Caco-2 (cell line): ENCODE measurements at places on chromosomes 1 and 21. TPM values are rescaled to one million over a fixed set of nuclear protein-coding genes. Genes with fewer than 3 reads are reported as not detected.

The CLCA1 gene
- not detected in 2 replicates for total RNA-seq

DNA sequence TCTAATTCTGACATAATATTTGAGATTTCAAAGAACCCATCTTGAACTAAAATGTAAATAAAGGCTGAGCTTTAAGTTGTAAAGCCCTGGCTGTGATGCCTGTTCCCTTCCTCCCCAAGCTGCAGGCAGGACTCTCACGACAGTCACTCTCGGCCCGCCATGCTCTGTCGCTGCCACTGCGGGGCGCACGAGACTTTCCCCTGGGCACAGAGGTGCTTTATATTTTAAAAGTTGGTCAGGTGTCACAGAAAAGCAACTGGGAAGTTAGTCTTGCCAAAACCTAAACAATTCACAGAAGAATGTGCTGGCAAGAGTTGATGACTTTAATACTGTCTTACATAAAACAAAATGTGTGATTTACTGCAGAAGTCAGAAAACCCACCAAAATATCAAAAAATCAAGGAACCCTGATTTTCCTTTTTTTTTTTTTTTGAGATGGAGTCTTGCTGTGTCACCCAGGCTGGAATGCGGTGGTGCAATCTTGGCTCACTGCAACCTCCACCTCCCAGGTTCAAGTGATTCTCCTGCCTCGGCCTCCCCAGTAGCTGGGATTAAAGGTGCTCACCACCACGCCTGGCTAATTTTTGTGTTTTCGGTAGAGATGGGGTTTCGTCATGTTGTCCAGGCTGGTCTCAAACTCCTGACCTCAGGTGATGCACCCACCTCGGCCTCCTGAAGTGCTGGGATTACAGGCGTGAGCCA is 10.7 kb downstream of the LRRC47 start:
- no peaks in the 10 kb centered on the region for H3K4me1 ChIP-seq
- no peak overlapping the region for H3K4me3 ChIP-seq
- H3K27me3 ChIP-seq: no peaks in the 10 kb centered on the region
- H3K36me3 ChIP-seq: no peaks in the 10 kb centered on the region
- peak; percentile 34 for DNase-seq

GRCh38 chr1:8267307-8267706 is 50.6 kb upstream of the SLC45A1 start:
- peaks cover 20% of the 10 kb centered on the region for H3K4me1 ChIP-seq
- peak overlapping the region; percentile 13 for H3K27ac ChIP-seq
- no peaks in the 10 kb centered on the region for H3K36me3 ChIP-seq
- H3K4me3 ChIP-seq: no peak overlapping the region
- no peaks in the 10 kb centered on the region for H3K27me3 ChIP-seq
- DNase-seq: no peak

The MCOLN2 gene
- not detected in 2 replicates for total RNA-seq

The S100A16 gene
- total RNA-seq: 220 and 243 TPM in 2 replicates

DNA sequence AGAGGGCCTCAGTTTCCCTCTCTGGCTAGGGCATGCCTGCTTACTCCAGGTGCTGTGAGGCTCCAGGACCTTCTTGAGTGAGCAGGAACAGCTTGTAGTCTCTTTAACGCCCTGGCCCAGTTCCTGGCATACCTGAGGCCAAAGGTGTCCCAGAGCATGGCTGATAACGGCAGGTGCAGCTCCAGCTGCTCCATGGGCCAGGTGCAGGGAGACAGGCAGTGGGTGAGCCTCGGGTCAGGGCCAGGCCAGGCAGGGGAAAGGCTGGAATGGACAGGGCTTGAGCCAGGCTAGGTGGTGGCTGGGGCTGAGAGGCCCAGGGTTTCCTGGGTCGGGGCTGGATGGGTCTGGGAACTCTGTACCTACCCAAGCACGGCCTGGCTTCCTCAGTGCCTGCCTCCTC is 18.3 kb downstream of the EDN2 start:
- H3K27ac ChIP-seq: no peak overlapping the region
- H3K27me3 ChIP-seq: no peaks in the 10 kb centered on the region
- peaks cover 27% of the 10 kb centered on the region for H3K4me1 ChIP-seq
- peak; percentile 69 for DNase-seq

DNA sequence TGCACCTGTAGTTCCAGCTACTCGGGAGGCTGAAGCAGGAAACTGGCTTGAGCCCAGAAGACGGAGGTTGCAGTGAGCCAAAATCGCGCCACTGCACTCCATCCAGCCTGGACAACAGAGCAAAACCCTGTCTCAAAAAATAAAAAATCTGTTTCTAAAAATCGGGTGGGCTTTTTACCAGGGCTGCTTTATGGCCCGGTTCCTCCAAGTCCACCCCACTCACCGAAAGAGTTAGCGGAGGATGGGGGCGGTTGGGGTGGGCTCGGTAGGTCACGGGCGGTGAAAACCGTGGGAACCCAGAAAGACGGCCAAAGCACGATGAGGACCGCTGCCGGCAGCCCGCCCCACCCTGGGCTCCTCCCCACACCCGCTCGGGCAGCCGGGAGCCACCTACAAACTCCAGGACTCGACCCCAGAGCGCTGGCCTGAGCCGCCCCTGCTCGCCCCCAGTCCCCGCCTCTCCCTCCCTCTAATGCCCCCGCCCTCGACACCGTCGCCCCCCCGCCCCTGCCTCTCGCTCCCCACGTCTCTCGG is 846 bp upstream of the PER3 start:
- no peak overlapping the region for H3K27ac ChIP-seq
- H3K4me1 ChIP-seq: peaks cover 7% of the 10 kb centered on the region
- H3K4me3 ChIP-seq: peak overlapping the region; percentile 55
- H3K27me3 ChIP-seq: no peaks in the 10 kb centered on the region
